ENCODE measurements at places on chromosomes 3 and 15.
A peak's percentile ranks its signal among the peaks of the same experiment; 100 is the strongest.

DNA sequence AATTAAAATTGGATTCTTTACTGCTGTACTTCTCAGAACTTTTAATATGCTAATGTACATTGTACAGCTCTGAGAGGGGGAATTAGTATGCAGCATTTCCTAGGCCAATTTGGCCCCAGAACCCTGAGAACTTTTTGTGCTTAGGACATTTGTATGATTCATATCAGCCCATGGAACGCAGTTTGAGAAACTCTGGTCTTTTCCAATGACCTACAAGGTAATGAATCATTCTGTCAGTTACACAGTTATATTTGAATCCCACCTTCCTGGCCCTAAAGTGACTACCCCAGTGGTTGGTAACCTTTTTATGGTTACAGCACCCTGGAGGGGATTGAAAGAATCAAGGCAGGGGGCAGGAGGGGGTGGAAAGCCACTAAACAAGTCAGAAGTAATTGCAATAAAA, 25.6 kb upstream of the KBTBD12 start:
- peak; percentile 45 for DNase-seq

- DNase-seq = no peak
Measured at GRCh38 chr3:143276592-143276991, 157.0 kb downstream of the CHST2 start.

DNA sequence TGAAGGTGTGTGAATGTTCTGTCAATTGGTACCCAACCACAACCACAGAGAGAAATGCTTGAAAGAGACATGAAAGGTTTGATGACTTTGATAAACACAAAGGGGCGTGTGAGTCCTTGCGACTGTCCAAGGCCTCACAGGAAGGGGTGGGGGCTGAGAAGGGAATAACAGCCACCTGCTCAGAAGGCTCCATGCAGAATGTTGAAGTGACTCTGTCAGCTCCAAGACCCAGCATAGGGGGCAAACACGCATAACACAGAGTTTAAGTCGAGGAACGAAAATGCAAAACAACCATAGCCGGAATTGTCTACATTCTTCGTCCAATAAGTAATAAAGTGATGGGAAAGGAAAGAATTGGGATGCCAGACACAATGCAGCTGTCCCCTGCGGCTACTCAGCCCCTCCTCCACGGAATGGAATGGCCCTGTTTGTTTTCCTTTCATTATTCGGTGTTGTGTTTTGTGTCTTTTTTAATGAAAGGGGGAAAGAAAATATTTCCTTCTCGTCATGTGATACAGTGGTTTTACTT, 19.9 kb downstream of the TMEM212 start:
- no peak for DNase-seq

- no peak for DNase-seq
Measured at GRCh38 chr3:172848910-172849309, 98.4 kb downstream of the ECT2 start.

- DNase-seq = peak; percentile 65
Measured at GRCh38 chr3:129624347-129625071, 18.0 kb upstream of the PLXND1 start.

DNA sequence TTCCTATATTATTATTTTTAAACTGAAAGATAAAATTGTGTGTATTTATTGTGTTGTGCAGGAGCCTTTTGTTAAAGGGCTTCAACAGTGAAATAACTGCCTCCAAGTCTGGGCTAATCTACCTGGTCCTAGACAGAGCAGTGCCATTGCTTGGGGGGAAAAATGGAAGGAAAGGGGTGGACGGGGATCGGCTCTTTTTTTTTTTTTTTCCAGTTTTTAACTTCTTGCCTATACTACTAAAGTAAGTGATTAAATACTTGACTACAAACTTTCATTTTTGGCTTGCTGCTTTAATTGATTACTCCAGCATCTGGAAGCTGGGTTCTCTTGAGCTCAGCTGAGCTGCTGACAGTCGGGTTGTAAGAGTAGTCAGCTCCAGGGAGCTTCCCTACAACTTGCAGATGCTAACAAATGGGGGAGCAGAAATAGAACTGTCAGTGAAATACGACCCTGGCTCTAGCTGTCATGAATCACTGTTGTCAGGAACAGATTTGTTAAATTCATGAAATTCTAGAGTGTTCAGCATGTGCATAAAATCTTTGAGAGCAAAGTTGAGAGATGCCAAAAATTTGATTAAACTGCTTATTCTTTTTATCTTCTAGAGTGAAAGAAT, 276.7 kb downstream of the ROBO1 start:
- DNase-seq = no peak

DNA sequence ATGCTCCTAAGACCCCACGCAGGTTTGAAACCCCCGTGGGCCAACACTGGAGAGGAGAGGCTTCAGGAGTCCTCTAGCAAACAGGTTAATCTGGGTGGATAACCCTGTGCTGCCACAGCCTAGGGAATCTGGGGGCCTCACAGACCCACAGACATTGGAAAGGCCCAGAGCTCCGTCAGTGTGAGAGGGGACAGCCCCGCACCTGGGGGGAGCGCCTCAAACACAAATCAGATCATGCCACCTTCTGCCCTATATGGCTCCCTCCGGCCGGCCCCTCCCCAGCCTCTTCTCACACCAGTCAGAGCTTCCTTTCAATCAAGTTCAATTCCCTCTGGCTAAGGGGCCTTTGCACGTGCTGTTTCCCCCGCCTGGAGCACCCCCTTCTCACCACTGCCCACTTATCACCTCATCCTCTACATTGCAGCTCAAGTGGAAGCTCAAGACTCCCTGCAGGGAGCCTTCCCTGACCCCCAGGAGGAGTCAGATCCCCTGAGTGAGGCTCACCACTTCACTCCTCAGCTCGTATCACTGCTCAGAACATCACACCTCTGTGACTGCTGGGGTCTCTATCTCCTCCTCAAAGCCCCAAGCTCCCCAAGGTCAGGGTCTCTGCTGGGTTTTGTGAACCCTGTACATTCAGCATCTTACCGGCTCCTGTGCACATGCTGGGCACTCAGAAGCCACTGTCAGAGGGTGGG, 24.1 kb downstream of the FBLN2 start:
- no peak for DNase-seq

DNA sequence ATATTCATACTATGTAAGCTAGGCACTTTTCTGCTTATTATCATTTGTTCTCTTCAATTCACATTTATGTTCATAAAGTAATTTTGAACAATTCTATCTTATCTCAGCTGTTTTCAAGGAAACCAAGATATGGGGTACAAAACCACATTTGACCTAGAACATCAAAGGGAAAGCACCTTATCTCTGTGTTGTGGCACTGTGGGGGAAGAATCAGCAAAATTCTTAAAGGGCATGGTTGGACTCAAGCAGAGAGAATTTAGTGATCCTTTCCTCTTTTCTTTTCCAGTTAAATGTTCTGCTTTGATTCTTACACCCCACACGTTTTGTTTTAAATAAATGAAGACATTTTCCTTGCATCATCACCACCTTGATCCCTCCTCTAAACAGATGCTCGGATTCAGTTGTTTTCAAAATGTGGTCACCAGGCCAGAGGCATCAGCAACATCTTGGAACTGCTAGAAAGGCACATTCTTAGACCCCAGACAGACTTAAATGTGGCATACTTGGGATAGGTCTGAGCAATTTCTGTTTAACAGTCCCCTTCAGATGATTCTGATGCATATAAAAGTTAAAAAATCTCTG, 128.4 kb upstream of the TP63 start:
- no peak for DNase-seq

DNA sequence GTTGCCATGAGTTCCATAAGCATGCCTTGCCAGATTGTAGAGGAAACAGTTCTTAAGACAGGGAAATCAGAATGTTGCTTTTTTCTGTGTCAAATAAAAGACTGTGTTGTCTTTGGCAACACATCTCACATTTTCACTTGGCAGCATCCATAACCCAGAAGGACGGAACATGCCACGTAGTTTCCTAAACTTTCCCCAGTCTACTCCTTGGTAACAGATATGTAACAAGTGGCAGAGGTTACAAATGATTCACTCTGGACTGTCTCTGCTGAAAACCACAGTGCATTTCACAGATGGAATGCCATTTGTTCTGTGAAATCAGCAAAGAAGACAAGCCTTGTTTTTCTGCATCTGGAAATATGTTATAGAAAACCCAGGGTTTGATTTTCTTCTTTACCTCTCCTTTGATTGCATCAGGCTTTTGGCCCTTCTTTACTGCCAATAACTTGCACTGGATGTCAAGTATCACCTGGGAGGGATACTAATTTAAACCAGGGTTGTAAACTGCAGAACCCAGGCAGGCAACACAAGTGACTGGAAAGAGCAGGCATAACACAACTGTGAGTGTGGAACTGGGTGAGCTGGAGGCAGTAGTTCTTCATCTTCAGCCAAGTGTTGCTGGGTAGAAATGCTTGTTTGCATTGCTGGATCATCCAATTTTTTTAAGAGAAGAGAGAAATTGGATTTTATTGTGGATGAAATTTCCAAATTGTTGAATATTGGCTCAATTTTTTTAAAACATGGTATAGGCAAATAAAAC, 124.4 kb upstream of the FOXB1 start:
- DNase-seq = no peak

- no peak for DNase-seq
Measured at GRCh38 chr15:80582816-80583423, 112.2 kb upstream of the ABHD17C start.

- no peak for DNase-seq
Measured at GRCh38 chr3:38163117-38163840, 2.1 kb upstream of the OXSR1 start.

DNA sequence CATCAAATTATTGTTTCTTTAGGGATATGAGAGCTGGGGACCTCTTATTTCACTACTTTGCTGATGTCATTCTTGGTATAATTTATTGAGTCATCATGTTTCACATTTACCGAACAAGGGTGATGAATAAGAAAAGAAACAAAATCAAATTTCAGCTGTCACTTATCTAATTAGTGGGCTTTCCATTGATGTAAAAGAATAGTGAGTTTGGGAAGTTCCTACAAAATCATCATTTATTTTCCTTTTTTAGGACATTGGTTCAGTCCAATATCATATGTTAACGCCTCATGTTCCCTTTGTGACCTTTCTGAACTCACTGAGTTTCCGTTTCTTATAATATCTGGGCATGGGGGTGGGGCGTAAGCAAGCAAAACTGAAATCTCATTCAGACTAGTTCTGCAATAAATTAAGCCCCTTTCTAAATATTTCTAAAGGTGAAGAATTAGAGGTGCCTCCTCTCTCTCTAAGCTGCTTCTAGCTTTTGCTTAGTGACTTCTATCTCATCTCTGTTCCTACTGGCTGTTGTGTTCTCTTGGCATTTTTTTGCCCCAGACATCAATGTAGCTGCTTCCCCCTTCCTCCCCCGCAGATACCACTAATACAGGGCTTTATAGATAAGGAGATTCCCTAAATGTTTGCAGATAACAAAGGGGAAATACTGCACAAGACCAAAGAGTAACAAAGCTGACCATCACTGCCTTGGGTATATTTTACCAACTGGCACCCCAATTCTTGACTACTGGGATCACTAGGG, 238.0 kb upstream of the CTNNB1 start:
- peak; percentile 82 for DNase-seq

GRCh38 chr3:99568663-99569335, 69.6 kb upstream of the COL8A1 start:
- no peak for DNase-seq

- DNase-seq = no peak
Measured at GRCh38 chr15:58732625-58733363, 16.7 kb downstream of the ADAM10 start.

DNA sequence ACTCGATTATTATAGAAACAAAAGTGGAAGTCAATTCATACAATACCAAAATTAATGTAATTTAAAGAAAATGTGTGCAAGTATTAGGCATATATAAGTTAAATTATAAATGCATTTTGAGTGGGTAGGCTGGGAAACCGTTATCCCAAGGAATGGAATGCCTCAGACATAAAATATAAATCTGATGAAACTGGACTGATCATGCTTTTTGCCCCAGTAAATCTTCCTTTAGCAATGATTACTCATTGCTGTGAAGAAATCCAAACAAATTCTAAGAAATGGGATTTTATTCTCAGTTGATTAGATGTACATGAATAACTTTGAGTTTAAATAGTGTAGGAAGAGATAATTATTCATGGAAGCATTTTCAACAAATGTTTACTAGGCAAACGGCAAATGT, 185.5 kb upstream of the KCNMB2 start:
- DNase-seq = no peak

DNA sequence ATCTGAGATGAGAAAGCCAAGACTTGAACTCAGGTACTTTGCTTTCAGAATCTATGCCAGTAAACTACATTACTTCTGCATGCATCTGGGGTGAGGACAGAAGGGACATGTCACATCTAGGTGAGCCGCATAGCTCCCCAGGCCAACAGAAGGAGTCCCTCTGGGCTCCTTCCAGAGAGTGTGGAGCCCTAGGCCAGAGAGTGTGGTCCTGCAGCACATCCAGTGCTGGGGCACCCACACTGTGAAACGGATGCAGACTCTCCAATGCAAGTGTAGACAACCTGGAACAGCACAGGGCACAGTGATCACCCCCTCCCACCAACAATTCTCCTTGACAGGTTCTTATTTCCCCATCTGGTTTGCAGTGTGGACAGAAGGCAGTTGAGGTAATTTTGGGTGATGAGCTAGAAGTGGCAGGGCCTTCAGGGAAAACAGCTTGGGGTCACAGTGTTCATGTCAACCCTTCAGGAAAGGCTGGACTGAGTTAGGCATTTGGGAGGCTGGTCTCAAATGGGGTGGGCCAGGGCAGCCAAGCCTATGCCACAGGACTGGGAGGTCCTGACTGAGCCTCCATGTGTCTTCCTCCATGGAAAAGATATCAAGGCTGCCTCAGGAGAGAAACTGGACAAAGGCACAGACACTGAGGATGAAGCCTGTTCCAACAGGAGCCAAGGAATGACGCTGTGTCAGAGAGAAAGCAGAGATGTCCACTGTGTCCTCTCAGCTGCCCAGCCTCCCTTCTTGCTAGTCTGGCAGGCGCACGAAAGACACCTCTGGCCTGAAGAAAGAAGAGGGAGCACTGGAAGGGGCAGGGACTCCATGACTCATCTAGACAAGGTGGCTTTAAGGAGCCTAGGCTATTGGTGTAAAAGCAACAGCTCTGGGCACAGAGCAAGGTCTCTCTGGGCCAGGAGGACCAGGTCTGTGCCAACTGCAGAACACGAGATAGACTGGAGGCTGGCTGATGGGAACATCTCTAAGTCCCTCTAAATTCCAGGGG, 1.7 kb downstream of the PLCD1 start:
- DNase-seq = no peak

DNA sequence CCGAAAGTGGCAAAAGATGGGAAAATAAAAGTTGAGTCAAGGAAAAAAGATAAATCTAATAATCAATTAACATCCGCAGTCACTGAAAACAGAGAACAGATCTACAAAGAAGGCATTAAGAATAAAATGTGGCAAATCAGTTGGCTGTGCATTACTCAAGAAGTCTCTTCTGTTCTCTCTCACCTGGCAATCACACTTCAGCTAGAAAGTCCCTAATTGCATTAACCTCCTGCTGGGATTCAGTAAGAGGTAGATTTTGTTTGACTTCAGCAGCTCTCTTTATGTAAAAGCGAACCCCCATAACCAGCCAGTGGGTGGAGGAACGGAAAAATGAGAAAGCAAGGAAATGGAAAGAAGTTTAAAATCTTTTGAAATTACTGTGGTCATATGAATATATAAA, 94.7 kb upstream of the PLXND1 start:
- DNase-seq = no peak

- DNase-seq = peak; percentile 98
Measured at GRCh38 chr3:15361494-15362214, 29.3 kb upstream of the SH3BP5 start.

GRCh38 chr3:46440531-46441294, 24.0 kb downstream of the LTF start:
- DNase-seq = peak; percentile 93
